Activated naive CD4-positive, alpha-beta T cell treated with Interleukin-2 at 50 U/mL for 16 hours (primary cell): ENCODE measurements at places on chromosomes 7 and 10.

DNA sequence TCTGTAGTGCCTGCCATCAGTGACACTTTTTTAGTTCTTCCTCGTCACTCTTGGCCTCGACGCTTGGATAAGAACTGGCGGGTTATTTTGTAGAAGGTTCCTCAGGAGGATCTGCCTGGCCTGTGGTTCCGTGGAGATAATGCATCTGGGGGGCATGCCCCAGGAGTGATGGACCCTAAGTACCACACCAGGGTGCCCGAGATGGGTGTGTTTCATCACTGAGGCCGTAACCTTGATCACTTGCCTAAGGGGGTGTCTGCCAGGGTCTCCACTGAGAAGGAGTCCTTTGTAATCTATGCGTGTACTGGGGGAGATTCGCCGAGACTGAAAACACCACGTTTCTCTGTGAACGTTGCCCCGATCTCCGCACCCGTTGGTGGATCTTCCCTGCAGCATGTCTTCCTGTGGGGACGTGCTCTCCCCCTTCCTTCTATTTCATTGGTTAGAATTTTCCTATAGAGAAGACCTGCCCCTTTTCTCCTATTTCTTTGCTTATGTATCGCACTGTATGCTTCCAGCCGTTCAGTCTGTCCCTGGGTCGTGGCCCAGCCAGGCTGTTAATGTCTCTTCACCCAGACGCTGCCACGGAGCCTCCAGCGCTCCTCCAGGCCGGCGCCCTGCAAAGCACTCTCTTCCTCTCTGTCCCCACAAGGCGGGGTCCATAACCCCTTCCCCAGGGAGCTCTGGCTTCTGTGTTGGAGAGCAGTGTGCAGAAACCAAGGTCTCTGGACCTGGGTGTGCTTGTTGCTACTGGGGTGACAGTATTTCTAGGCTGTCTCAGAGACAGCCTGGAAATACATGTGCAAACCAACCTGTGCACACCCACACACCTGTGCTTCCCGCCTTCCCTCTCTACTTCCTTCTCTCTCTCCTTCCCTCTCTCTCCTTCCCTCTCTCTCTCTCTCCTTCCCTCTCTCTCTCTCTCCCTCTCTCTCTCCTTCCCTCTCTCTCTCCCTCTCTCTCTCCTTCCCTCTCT is 14.4 kb upstream of the DPYSL4 start:
- no peak for DNase-seq

DNA sequence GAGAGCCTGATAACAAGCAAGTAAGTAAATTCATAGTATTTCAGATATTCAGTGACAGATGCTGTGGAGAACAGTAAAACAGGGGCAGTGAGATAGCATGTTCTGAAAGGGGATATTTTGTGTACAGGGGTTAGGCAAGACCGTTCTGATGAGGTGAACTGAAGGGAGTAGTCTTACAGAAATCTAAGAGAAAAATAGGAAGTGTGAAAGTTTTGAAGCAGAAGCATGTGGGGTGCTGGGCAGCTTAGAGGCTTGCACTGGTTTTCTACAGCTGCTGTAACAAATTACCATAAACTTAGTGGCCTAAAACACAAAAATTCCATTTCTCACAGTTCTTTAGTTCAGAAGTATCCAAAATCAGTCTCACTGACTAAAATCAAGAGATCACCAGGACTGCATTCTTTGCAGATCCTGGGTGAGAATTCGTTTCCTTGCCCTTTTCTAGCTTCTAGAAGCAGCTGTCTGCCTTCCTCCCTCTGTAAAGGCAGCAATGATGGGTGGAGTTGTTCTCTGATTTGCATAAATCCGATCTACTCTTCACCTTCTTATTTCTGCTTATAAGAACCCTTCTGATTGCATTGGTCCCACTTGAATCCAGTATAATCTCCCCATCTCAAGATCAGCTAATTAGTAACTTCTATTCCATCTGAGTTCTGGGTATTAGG is 7.5 kb upstream of the KLF14 start:
- DNase-seq, result no peak

- DNase-seq, result no peak
These were observed 765.6 kb upstream of the GHITM start for GRCh38 chr10:83373671-83374070.

DNA sequence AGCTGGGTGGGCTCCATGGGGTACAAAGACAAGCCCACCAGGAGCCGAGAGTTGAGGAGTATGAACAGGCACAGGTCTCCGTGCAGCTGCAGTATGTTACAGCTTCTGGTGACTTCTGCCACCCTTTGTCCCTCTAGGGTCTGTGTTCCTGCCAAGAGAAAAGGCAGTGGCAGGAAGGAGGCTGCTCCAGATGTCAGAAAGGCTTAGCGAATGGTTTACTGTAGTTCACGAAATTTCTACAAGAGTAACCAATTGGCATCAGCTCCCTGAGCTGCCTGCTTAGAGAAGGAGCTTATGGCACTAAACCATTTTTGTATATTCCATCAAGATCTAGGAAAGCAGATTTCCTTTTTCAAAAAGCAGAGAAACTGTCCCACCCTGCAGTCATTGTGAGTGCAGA is 48.2 kb upstream of the TMEM72 start:
- DNase-seq, result no peak

DNA sequence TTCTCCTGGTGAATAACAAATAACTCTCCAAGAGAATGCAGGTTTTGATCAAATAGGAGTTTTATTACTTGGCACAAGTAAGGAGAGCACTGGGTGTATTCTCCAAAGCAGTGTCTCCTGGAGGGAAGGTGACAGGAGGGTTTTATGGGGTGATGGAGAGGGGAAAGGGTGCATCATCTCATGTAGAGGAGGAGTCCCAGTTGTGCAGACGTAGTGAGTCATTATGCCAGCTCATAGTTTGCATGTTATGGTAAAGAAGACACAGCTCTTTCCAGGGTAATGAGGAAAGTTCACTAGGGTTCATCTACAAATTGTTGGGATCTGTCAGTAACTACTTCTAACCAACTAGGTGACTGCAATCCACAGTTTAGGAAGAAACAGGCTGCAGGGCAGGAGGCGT is 347.9 kb upstream of the MEOX2 start:
- no peak for DNase-seq

DNA sequence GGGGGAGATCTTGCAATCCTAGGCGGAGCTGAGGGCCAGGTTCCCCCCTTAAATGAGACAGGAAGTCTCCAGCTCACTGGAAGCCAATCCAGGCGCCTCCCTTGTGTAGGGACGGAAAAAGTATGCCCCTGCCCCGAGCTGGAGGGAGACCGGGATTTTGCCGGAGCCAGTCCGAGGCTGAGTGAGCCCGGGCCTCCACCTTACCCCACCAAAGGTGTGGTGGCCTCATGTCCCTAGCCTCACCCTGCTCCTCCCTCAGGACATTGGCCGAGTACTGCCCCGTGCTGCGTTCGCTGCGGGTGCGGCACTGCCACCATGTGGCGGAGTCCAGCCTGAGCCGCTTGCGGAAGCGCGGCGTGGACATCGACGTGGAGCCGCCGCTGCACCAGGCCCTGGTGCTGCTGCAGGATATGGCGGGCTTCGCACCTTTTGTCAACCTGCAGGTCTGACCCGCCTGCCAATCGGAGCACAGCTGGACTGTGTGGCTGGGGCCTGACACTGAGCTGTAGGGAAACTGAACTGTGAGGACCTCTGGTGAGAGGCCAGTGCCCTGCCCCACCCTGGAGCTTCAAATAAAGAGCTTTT is 2.0 kb downstream of the FBXL15 start:
- peak; percentile 60 for DNase-seq

DNA sequence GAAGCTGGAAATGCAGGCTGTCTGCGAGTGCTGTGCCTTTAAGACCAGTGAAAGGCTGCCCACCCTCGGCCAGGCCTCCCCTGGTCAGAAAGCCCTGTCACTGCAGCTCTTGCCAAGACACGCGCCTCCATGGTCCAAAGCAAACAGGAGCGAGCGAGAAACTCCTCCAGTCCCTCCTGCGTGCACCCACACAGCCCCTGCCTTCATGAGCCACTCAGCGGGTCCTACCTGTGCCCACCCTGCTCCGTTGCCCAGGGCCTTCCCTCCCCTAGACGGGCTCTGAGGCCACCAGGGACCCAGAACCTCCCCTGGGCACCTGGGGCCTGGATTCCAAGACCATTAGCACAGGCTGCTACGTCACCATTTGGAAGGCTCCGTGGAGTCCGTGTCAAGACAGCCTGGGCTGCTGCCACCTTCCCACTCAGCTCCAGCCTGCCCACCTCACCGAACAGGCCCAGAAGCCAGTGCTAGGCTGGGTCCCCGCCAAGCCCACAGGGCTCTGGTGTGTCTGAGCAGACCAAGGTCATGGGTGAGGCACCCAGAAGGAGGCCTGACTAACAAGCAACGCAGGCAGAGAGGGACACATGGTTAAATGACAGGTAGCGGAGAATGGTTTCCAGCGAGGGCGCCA is 144.5 kb downstream of the NEURL1 start:
- no peak for DNase-seq

DNA sequence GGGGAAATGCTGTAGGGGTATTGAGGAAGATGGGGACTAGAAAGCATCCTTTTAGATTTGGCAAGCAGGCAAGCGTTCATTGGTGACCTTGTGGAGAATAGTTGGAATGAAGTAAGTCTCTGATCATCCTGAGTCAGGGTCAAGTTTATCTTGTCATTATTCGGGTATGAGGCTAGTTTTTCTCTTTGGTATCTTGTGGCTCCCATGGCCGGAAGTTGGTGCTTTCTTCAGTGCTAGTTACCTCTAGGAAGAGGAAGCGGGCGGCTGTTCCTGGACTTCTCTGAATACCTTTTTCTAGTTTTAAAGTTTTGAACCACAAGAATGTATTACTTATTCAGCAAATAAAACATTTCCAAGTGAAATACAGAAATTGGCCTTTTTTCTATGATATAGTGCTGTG is 9.2 kb downstream of the CREM start:
- no peak for DNase-seq

DNA sequence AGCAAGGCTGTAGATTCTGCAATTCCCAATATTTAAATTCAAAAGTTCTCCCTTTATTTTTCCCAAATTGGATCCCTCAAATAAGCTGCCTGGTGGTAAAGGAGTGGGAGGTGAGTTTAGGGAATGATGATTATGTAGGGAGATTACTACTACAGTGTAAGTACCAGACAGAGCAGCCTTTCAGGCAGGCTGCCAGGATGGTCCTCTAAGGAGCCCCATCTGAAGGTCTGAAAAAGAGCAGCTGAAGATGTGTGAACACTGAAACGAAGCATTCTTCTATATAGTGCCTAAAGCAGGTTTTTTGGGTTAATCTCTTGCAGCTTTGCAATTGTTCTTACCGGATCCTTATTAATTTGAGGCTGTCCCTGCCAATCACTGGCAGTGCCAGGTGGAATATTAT is 84.7 kb downstream of the CREB5 start:
- DNase-seq, result no peak

GRCh38 chr7:3910054-3910453 is 609.0 kb downstream of the SDK1 start:
- no peak for DNase-seq

DNA sequence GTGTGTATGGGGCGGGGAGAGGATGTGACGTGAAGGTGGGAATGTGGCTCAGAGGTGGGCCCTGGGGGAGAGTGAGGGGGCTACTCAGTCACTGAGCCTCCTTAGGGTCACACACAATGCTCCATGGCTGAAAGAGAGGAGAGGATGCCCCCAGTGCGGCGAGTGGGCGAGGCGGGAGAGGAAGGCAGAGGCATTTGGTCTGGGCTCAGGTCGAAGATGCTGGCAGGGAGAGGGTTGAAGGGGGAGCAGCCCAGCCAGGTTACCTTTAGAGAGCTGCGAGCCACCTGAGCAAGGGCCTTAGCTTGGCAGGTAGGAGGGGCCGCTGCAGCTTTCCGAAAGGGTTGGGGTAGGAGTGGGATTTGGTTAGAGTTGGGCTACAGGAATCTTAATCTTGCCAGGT is 4.7 kb upstream of the LOXL4 start:
- DNase-seq, result no peak

- no peak for DNase-seq
These were observed 64.0 kb downstream of the DLG5 start for GRCh38 chr10:77862595-77862994.

- DNase-seq, result no peak
These were observed 11.5 kb upstream of the MINDY3 start for GRCh38 chr10:15871823-15872222.

DNA sequence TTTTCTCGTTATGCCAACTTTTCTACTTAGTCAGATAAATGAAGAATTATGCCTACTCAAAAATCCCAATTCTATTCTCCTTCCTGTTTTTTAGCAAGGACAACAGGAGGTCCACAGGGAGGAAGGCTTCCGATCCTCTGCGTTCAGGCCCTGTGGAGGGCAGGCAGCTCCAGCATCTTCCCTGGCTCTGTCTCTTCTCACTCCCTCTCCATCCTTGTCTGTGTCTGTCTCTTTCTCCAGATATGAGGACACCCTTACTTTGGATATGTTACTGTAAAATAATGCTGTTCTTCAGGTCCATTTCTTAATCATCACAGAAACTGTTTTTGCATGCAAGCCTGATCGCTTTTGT is 166.6 kb downstream of the ELMO1 start:
- DNase-seq, result no peak

- DNase-seq, result no peak
These were observed 178.2 kb upstream of the NRG3 start for GRCh38 chr10:81696609-81697388.

- DNase-seq, result no peak
These were observed 111.1 kb downstream of the CPED1 start for GRCh38 chr7:121099572-121099971.

DNA sequence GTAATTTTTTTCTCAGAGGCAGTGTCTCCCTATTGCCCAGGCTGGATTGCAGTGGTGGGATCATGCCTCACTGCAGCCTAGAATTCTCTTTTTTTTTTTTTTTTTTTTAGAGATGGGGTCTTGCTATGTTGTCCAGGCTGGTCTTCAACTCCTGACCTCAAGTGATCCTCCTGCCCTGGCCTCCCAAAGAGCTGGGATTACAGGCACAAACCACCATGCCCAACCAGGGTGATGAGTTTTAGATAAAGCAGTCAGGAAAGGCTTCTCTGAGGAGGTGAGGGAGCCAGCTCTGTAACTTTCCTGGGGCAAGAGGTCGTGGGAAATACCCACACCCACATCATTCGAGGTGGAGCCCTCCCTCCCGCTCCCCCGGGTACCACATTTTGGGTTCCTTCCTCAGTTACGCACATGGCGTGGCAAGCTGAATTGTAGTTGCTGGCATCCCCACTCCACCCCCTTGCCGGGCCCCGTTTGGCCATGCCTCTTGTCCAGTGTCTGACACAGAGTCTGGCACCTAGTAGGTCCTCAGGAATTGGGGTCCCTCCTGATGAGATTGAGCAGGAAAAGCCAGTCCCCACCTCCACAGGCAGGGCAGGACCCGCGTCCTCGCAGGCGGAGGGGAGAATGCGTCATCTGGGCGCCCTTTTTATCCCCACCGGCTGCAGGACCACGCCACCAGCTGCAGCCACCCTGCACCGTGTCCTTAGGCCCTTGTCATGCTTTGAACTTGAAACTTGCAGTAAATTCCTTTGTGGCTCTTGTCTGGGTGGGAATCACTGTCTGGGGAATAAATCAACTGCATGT is 43.4 kb downstream of the CLIP2 start:
- DNase-seq, result no peak

- DNase-seq, result no peak
These were observed 45.6 kb upstream of the SCIN start for GRCh38 chr7:12524794-12525386.
